IMR-90 (cell line): ENCODE measurements at places on chromosomes 3 and 15.

- DNase-seq = peak; percentile 50
Measured at GRCh38 chr3:25652921-25653320, 11.8 kb downstream of the TOP2B start.

DNA sequence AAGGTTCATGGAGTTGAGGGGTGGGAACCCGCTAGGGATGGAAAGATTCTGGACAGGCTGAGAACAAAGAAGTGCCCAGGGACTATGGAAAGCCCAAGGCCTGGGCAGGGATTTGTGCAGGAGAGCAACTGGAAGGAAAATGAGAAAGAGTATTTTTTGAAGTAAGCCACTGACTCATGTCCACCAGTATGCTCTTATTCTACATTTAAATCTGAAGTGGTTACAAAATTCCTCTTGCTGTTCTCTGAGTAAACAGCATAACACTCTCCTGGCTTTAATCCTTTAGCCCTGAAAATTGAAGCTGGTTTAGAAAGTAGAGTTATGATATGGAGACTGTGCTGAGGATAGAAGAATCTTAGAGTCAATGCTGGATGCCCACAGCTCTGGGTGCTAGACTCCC, 165.2 kb downstream of the ISL2 start:
- DNase-seq = peak; percentile 55

DNA sequence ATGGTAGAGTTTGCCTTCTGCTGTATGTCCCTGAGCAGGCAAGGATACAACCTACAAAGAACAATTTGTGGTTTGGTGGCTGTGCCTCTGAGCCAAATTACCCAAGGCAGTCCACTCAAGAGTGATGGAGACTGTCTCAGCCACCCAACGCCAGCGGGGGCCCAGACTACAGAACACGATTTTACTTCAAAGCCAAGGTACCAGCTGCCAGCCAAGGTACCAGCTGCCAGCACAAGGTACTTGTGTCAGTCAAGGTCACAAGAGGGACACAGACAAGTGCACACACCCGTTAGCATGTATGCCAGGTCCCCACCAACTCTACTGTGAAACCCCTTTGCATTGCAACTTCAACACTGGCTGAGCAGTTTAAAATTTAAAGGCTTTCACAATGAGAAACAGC, 23.5 kb downstream of the COLQ start:
- no peak for DNase-seq

DNA sequence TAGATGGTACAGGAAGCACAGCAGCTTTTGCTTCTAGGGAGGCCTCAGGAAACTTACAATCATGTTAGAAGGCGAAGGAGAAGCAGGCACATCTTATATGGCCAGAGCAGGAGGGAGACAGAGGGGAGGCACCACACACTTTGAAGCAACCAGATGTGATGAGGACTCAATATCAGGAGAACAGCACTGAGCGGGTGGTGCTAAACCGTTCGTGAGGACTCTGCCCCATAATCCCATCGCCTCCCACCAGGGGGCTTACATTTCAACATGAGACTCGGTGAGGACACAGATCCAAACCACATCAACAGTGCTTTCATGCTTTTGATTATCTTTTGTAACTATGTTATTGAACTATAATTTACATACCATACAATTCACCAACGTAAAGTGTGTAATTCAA, 7.6 kb upstream of the TMEM44 start:
- DNase-seq = peak; percentile 9

DNA sequence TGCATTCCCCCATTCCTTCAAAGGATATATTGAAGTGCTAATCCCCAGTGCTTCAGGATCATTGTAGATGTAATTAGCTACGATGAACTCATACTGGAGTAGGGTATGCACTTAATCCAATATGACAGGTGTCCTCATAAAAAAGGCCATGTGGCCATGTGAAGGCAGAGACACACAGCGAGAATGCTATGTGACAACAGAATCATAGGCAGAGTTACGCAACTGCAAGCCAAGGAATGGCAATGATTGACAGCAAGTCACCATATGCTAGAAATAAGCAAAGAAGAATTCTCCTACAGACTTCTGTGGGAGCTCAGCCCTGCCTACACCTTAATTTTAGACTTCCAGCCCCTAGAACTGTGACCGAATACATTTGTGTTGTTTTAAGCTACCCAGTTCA, 875.6 kb upstream of the ROBO1 start:
- no peak for DNase-seq
